ENCODE measurements at places on chromosomes 6 and 20.

GRCh38 chr6:128000363-128000762, 99.5 kb upstream of the THEMIS start:
- DNase-seq: no peak

GRCh38 chr6:162099685-162100084, 627.9 kb downstream of the PRKN start:
- no peak for DNase-seq

GRCh38 chr6:151301547-151301946, 61.8 kb downstream of the AKAP12 start:
- no peak for DNase-seq

- DNase-seq: no peak
Measured at GRCh38 chr6:24847402-24847801, 48.7 kb upstream of the ARMH2 start.

DNA sequence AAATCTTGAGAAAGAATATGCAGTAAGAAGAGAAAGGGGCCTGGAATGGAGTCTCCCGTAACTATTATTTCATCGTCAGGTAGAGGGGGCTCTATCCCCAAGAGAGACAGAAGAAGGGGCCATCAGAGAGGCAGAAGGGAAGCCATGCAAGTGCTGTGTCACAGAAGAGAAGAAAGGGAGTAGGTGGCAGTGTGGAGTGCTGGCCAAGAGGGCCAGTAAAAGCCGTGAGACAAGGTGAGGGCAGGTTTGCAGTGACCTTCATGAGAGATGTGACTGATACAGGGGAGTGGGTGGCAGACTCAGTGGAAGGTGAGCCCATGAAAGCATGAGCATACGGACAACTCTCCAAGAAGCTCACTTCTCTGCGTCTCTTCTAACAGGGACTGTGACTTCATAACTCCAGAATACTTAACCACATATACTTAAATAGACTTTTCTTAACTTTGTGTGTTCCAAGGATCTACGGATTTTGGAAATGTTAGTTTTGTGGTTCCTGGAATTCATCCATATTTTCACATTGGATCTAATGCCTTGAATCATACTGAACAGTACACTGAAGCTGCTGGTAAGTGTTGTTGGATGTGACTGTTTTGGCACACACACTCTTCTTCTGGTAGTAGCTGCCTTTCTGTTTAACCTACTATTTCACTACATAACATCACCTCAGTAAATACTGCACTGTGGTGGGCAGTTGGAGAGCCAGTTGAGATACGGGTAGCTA, 15.6 kb downstream of the PM20D2 start:
- DNase-seq: no peak

DNA sequence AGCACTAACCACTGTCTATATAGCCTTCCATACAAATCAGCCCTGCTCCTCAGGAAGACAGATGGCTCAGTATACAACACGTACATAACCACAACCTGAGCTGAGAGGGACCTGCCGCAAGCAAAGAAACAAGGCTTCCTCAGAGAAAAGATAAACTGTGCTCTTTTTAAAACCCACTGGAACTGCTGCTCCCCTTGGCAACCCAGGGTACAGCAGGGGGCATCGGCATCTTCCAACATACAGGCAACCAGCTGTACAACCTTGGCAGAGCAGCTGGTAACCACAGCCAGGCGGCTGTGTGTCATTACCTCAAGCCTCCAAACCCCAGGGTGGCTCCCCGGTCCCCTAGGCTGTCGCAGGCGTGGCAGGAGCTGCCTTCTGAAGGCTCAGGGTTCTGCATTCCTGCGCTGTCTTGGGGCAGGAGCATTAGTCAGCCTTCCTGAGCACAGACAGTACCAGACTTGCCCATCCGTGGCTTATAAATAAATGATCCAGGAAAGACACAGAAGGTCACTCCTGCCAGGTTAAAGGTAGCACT, 249.5 kb downstream of the ADGRG6 start:
- peak; percentile 64 for DNase-seq

GRCh38 chr6:7900621-7901020, 10.0 kb downstream of the TXNDC5 start:
- DNase-seq: no peak

DNA sequence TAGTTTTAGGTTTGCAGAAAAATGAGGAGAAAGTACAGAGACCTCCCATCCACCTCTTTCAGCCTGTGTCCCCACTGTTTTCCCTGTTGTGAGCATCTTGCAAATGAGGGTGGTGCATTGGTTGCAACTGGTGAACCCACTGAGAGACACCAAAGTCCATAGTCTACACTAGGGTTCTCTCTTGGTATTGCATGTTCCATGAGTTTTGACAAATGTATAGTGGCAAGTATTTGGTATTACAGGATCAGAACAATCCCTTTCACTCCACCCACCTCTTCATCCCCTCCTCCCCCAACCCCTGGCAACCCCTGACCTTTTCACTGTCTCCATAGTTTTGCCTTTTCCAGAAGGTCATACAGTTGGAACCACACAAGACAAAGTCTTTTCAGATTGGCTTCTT, 20.1 kb downstream of the ZNF831 start:
- no peak for DNase-seq

DNA sequence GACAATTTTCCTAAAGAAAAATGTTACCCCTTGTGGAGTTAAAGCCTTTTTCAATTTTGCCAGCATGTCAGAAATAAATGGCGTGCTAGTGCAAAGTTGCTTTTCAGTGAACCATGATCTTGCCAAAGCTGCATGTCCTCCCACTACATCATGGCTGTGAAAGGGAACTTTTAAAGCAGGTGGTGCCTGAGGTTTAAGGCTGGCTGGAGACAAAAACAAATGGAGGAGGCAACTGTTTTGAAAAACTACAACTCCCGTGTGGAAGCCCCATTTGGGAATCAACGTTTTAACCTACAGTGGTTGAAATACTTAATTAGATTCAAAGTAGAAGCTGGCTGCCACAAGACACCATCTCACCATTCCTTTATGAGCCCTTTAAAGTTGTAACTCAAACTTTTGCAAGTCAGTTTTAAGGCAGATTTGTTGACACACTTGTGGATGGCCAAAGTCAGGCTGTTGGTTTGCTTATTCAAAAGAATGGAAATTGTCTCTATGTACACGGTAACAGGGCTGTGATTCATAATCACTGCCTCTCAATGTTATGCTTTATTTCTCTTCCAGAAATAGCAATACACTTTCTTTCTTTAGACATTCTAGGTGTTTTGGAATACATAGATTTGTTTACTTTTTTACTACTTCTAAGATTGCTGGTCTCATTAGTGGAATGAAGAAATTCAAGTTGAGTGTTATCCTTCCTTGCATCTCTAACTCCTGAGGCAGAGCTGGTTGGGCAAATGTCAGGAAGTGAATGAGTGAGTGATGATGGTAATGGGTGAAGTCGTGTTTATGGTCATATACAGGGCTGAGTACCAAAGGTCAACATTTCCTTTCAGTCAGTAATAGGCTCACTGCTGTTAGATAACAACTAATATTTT, 196.4 kb upstream of the GMDS start:
- no peak for DNase-seq

GRCh38 chr20:47487175-47487917, 14.3 kb upstream of the NCOA3 start:
- peak; percentile 83 for DNase-seq

- no peak for DNase-seq
Measured at GRCh38 chr20:40148886-40149285, 540.1 kb downstream of the MAFB start.

GRCh38 chr6:144008846-144009245, 787 bp upstream of the PLAGL1 start:
- no peak for DNase-seq

DNA sequence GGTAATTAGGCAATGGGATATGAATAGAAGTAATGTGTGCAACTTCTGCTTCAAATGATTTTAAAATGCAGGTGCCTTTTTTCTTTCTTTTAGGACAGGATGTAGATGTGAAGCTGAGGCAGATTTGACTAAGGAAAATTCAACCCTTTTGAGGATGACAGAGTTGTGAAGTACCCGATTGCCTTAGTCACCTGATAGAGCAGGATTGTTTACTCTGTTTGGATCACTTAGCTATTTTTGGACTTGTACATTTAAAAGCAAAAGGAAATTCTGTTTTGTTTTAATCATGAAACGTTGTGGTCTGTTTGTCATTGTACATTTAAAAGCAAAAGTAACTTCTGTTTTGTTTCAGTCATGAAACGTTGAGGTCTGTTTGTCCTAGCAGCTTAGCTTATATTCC, 143.4 kb downstream of the FAM83B start:
- DNase-seq: no peak

DNA sequence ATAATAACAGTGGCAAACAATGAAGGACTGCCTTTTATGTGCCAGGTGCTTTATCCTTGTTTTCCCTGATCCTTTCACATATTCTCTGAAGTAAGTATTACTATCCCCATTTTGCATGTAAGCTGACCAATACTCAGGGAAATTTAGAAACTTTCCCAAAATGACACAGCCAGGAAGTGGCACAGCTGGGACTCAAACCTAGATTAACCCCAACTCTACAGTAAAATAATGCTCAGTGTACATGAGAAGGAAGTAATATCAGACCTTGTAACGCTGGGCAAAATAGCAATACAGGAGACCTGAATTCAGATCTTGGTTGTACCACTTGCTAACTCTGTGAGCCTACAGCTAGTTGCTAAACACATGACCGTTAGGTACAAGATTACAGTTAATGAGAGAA, 26.8 kb upstream of the NRSN1 start:
- DNase-seq: no peak

DNA sequence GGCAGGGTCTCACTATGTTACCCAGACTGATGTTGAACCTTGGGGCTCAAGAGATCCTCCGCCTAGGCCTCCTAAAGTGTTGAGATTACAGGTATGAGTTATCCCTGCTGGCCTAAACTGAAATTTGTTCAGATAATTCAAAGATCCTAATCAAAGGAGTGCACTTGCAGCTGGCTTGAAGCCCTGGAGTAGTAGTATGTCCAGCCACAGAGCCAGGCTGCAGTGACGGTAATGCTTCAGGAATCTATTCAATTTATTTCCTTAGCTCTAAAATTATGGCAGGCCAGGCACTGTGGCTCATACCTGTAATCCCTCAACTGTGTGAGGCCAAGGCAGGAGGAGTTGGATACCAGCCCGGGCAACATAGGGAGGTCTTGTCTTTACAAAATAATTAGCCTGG, 1.4 kb upstream of the DDX43 start:
- no peak for DNase-seq

- no peak for DNase-seq
Measured at GRCh38 chr6:145960918-145961589, 3.1 kb downstream of the SHPRH start.

Measured in activated effector memory CD4-positive, alpha-beta T cell treated with anti-CD3 and anti-CD28 coated beads, Interleukin-2, amount 50 U/mL, for 16 hours (primary cell).